ENCODE measurements at places on chromosomes 2 and 18.

- peak; percentile 94 for DNase-seq
These were observed at the start of gene MTERF4 for GRCh38 chr2:241102239-241102803. TSS of gene MTERF4 (minus strand) at chr2:241102287. CDS start at chr2:241102273, 14 bp downstream.

- DNase-seq: no peak
These were observed 29.5 kb upstream of the RBMS1 start for GRCh38 chr2:160522951-160523710.

GRCh38 chr18:75654851-75655751 lies 227.6 kb upstream of the SMIM21 start:
- no peak for DNase-seq

- DNase-seq: no peak
These were observed 58.6 kb upstream of the NPAS2 start for GRCh38 chr2:100761365-100761764.

GRCh38 chr18:48826271-48826670 lies 124.5 kb downstream of the SMAD7 start:
- DNase-seq: no peak

- DNase-seq: no peak
These were observed 44.2 kb downstream of the VSNL1 start for GRCh38 chr2:17584689-17585088.

DNA sequence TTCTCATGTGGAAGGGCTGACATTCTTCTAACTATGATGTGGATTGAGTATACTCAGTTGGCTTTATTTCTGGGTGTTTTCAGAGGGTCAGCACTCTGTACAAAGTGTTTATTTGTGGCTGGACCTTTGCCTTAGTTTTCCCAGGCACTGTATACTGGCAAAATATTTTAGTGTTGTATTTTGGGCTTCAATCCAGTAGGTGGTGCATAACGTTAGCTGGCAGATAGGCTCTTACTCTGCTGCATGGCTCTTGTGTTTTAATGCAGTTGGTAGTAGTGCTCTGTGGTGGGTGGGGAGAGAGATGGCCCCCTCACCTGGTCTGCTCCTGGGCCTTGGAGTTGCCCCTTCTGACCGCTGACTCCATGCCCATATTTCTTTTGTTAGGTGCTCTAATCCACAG lies 75.6 kb upstream of the REG3A start:
- DNase-seq: no peak

DNA sequence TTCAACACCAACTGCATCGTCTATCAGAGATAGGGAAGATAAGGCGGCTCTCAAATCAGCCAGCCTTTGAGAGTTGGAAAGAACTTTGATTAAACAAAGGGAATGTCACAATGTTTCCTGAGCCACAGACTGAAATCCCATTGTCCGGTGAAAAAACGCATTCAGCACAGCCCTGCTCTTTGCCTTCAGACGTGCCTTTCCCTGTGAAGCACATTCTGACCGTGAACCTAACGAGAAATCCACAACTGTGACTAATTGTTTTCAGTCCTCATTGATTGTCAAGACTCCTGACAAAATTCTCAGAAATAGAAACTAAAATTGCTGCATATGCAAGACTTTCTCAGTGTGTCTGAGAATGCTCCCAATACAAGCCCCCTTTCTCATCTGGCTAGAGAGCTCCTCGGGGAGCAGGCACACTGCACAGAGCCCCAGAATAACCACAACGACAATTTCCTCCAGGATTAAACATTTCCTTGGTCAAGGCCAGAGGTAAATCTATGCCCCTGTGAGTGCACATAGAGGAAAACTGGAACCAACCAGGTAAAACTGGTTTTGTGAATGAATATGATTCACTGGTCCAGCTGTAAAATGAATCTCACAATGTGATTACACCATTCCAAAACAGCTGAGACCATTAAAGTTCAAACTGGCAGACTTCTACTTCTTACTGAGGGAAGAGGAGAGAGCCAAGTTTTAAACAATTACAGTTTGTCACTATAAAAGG lies 561.9 kb upstream of the ID2 start:
- no peak for DNase-seq
